NB4 (cell line): ENCODE measurements at places on chromosomes 12 and 14.

- DNase-seq: no peak
Observed at GRCh38 chr12:19177754-19178153, 48.2 kb downstream of the PLEKHA5 start.

- peak; percentile 69 for DNase-seq
Observed at GRCh38 chr14:39430762-39431415, 1.3 kb downstream of the FBXO33 start.

GRCh38 chr14:78253986-78254385 is 83.8 kb downstream of the NRXN3 start:
- DNase-seq: peak; percentile 16

DNA sequence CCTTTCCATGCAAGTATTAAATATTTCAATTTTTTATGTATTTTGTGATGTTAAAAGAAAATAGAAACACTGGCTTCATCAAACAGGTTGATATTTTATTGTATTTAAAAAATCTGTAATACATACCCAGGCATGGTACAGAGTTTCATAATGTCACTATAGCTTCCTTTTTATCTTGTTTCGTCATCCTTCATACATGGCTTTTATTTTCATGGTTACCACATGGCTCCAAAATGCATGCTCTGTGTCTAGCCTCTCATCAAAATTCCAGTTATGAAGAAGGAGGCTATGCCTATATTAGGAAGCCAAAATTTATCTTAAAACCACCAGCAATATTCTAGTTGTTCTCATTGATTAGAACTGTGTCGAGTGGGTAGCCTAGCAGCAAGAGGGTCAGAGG is 464.8 kb downstream of the BTG1 start:
- no peak for DNase-seq

DNA sequence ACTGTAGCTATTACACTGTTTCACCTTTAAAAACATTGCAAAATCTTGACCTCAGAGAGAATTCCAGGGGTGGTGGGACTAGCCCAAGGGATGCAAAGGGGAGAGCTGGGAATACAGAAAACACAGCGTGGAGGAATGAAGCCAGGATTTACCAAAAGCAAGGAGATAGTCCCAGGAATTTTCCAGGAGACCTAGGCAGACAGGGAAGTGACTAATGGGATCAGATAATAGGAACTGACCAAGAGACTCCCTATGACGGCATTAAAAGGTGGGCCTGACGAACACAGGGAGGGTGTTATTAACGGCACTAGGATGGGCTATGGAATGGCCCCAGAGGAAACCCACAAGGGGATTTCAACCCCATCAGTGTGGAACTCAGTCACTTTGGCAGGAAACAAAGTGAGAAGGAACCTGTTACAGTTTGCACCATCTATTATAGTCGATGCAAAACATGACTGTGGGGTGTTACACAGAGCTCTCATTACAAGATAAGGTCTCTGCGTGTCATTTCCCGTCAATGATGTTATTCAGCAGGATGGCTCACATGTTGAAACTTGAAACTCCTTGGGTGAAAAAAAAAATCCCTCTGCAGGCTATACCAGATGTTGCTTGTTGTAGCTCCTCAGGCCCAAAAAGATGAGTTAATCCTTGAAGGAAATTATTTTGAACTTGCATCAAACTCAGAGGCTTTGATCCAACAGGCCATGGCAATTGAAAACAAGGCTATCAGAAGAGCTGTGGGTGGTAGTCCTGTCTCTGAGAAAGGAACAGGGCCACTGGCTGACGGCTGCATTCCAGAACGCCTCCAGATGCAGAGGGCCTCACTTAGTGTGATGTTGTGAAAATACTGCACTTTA is 58.7 kb downstream of the DRAM1 start:
- no peak for DNase-seq

DNA sequence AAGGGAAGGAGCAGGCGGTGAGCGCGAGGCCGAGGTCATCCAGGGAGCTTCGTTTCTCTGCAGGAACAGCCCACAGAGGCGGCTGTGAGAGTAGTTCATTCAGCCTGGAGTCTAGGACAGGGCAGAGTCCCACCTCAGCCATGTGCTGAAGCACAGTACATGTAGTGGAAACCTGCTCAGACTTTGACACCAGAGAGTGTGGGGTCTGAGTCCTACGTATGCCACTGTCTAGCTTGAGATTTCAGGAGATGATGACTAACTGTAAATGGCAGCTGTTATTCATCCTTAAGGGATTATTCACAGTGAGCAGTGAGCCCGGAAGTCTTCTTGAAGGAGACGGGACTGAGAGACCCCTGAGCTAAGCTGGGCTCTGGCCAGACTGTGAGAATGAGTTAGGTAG is 938 bp upstream of the SLC6A13 start:
- no peak for DNase-seq

GRCh38 chr14:34065236-34065635 is 114.4 kb upstream of the EGLN3 start:
- DNase-seq: no peak

DNA sequence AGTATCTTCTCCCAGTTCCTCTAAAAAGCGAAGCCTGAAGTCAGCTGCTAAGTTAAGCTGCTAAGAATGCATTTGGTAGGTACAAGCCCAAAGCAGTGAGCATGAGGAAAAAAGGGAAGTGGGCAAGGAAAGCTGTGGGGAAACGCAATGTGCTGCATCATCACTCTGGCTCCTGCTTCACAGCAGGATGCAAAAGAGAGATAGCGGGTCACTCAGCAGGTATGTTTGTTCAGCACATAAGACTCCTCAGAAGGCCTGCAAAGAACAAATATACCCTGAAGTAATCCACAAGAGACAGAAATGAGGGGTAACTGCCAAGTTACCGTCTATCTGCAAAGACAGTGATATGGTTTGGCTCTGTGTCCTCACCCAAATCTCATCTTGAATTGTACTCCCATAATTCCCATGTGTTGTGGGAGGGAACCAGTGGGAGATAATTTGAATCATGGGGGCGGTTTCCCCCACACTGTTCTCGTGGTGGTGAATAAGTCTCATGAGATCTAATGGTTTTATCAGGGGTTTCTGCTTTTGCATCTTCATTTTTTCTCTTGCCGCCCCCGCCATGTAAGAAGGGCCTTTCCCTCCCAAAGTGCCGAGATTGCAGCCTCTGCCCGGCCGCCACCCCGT is 127.4 kb upstream of the EGLN3 start:
- peak; percentile 84 for DNase-seq

DNA sequence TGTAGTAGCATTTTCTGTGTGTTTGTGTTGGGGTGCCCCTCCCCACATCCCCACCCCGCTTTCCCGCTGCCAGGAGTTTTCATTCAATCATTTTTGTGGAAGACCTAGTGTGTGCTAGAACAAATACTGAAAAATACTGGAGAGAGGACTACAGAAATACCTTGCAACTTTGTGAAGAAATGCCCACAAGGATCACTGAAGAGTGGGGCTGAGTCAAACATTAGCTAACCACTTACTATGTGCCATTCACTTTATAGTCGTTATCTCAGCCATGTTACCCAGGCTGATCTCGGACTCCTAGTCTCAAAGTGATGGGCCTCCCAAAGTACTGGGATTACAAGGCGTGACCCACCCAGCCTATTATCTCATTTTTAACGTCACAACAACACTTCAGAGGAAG is 559 bp upstream of the LMBR1L start:
- DNase-seq: no peak

- DNase-seq: peak; percentile 98
Observed at GRCh38 chr12:42144408-42145196, at the start of gene GXYLT1. Gene GXYLT1 (minus strand): TSS chr12:42144874. CDS start chr12:42144646, 228 bp downstream.

DNA sequence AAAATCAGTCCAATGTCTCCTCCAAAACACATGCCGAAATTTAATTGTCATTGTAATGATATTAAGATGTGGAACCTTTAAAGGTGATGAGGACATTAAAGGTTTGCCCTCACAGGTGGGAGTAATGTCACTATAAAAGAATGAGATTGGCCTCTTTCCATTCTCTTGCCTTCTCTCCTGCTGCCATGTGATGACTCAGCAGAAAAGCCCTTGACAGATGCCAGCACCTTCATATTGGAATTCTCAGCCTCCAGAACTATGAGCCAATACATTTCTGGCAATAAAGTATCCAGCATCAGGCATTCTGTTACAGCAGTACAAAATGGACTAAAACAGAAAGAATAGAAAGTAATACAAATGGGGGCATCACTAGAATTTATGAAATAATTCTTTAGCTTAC is 609.7 kb downstream of the SLC16A7 start:
- DNase-seq: no peak

- peak; percentile 73 for DNase-seq
Observed at GRCh38 chr14:95523815-95524448, 7.5 kb upstream of the SYNE3 start.

- no peak for DNase-seq
Observed at GRCh38 chr14:29465095-29465494, 462.6 kb downstream of the PRKD1 start.

- no peak for DNase-seq
Observed at GRCh38 chr14:36805131-36805559, 143.5 kb downstream of the PAX9 start.
